Spinal cord (tissue), 10 donors: ENCODE measurements at places on chromosomes 5 and 9. TPM values are rescaled to one million over a fixed set of nuclear protein-coding genes. Genes with fewer than 3 reads are reported as not detected.

Gene ZNF618
- 13.8 TPM for total RNA-seq

Gene POLE3
- 52.3 TPM for total RNA-seq

Gene ENTREP1
- 19.5 TPM for total RNA-seq

Gene SLC46A2
- total RNA-seq = 0.11 TPM

Gene CCNO
- 2.3 TPM for total RNA-seq

- H3K27ac ChIP-seq = peak overlapping the region; percentile 33
- H3K27me3 ChIP-seq = no peaks in the 10 kb centered on the region
- H3K4me1 ChIP-seq = peaks cover 4% of the 10 kb centered on the region
- no peak overlapping the region for H3K4me3 ChIP-seq
These were observed 8.5 kb upstream of the CSNK1A1 start for GRCh38 chr5:149559706-149560105.

DNA sequence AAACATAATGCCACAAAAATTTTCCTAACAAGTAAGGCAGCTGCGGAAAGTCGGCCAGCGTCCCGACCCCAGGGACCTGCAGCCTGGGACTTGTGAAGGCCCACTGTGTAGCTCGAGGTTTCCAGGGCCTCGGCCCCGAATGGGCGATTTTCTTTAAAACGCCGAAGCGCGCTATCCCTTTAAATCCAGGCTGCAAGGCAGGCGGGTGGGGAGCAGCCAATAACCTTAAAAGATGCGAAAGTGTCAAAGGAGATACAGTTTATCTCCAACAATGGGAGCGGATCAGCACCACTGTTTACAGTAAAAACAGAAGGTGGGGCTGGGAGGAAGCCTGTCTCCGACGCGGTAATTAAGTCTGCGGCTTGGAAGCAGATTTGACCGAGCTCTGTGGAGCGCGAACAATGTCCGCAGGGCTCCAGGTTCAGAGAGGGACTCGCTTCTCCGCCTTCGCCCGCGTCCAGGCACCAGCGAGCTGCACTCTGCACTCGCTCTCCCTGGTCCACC is 1.7 kb upstream of the ZSWIM6 start:
- H3K27me3 ChIP-seq = no peaks in the 10 kb centered on the region
- H3K4me3 ChIP-seq = peak overlapping the region; percentile 92
- peak overlapping the region; percentile 98 for H3K27ac ChIP-seq
- no peaks in the 10 kb centered on the region for H3K36me3 ChIP-seq
- peaks cover 11% of the 10 kb centered on the region for H3K4me1 ChIP-seq

GRCh38 chr9:14401911-14402310 is 88.0 kb upstream of the NFIB start:
- H3K36me3 ChIP-seq = no peaks in the 10 kb centered on the region
- no peaks in the 10 kb centered on the region for H3K27me3 ChIP-seq
- no peak overlapping the region for H3K4me3 ChIP-seq
- H3K27ac ChIP-seq = no peak overlapping the region

GRCh38 chr5:160021831-160022446 is 13.0 kb downstream of the TTC1 start:
- H3K27ac ChIP-seq = no peak overlapping the region
- peak; percentile 90 for DNase-seq
- H3K36me3 ChIP-seq = peaks cover 6% of the 10 kb centered on the region
- H3K27me3 ChIP-seq = no peaks in the 10 kb centered on the region

- H3K27me3 ChIP-seq = no peaks in the 10 kb centered on the region
- no peaks in the 10 kb centered on the region for H3K4me1 ChIP-seq
- no peak overlapping the region for H3K27ac ChIP-seq
- DNase-seq = no peak
These were observed 460.1 kb upstream of the TLE4 start for GRCh38 chr9:79111653-79112052.
